ENCODE measurements at places on chromosomes 5 and 9.

DNA sequence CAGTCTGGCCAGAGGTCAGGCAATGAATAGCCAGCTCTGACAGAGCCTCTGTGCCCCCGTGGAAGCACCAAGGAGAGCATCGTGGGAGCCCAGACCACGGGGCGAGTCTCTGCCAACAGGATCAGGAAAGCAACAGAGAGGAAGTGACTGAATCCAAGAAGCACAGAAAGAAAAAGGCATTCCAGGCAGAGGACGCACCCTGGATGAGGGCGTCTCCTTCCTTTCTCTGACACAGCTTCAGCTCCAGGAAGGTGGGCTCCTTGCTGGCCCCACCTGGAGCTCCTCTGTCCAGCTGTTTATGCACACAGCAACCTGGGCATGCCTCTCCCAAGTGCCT is 16.6 kb downstream of the HK3 start:
- DNase-seq, result no peak

DNA sequence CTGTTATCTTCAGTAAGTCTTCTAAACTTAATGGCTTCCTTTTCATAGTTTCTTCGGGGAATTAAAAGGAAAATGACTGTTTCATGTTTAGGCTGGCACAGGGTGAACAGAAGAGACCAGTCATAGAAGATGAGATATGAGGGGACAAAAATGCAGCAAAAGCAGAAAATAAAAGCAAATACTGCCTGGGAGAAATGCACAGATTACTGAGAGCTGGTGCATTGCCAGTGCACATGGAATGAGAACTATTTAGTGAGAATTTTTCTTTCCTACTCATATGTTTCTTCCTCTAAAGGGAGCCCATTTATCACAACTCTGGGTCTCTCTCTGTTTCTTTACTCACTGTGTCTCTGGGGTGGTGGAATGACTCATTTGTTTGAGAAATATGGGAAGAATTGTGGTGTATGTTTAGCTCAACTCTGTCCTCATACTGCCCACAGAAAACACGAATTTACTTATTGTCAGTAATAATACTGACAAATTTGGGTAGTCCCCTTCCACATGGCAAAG is 25.9 kb upstream of the ANKRD55 start:
- DNase-seq, result no peak

DNA sequence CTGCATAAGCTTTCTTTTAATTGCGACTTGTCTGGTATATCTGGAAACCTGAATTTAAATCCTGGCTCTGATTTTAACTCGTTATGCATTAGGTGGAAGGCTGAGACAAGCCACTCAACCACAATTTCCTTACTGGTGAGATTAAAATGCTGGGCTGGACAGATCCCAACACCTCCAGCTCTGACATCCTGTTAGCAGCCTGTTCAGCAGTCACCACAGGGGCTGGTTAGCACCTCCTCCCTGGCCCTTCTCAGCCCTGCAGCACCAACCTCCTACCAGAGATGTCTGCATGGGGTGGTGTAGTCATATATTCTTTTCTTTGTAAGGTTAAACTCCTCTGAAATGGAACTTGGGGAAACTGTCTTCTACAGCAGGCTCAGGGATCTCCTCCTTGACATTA is 156.5 kb upstream of the NFIL3 start:
- DNase-seq, result no peak

- DNase-seq, result no peak
Observed at GRCh38 chr9:84152204-84152603, 171.6 kb downstream of the RMI1 start.

DNA sequence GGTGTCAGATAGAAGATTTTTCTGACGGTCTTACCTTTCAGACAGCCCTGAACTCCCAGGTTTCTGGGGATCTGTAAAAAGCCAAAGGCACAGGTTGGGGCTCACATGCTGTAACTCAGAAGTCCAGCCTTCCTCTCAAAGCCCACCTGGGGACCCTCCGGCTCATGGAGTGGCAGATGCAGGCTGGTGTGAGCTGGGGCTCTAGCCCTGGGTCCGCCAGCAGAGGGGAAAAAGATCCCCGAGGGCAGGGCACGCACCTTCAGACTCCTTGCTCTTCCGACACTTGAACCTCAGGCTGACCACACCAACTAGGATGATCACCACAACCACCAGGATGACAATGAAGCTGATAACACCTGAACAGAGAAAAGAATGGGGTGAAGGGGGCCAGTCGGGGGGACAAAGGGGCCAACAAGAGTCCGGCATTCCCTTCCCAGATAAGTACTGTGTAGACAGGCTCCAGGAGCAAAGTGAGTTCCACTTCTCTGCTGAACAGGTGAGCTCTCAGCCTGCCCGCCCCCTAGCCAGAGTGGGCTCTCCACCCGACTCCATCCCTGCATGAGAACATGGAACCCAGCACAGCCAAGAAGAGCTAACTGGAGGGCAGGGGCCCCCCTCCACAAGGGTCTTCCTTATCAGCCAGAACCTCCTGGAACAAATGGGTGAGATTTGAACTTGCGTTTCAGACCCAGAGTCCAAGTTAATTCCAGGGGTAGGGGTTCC is 7.8 kb downstream of the ECSCR start:
- no peak for DNase-seq

DNA sequence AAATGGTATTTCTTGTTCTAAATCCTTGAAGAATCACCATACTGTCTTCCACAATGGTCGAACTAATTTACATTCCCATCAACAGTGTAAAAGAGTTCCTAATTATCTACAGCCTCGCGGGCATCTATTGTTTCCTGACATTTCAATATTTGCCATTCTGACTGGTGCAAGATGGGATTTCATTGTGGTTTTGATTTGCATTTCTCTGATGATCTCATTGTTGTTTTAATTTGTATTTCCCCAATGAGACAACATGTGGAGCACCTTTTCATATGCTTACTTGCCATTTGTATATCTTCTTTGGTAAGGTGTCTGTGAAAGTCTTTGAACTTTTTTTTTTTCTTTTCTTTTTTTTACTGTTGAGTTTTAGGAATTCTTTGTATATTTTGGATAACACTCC is 473.6 kb downstream of the KCTD16 start:
- no peak for DNase-seq

DNA sequence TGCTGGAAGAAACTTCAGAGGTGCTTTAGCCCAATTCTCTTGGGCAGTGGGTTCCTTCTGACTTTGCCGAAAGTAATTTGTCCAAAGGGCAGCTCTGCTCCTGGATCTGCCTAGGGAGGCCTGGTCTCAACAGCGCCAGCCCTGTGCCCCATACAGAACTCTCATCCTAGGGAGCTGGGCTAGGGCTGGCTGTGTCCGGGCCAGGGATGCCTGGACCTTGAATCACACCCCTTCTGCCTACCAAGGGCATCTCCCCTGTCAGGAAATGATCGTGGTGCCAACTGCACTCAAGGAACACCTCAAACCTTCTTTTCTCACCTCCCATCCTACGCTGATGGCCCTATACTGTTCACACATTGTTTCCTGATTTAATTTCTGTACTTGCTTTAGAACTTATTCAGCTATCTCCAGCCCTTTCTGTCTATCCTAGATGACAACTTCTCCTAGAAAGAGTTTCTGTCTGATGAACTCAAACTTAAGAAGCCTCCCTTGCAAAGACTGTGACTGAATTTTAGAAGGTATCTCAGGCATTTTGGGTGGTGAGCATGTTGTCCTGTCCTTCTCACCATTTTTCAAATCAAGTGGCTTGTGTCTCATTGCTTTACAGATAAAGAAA is 37.4 kb upstream of the NFIB start:
- DNase-seq, result no peak

GRCh38 chr9:19379697-19380046 is 364 bp downstream of the RPS6 start:
- DNase-seq, result peak; percentile 20

DNA sequence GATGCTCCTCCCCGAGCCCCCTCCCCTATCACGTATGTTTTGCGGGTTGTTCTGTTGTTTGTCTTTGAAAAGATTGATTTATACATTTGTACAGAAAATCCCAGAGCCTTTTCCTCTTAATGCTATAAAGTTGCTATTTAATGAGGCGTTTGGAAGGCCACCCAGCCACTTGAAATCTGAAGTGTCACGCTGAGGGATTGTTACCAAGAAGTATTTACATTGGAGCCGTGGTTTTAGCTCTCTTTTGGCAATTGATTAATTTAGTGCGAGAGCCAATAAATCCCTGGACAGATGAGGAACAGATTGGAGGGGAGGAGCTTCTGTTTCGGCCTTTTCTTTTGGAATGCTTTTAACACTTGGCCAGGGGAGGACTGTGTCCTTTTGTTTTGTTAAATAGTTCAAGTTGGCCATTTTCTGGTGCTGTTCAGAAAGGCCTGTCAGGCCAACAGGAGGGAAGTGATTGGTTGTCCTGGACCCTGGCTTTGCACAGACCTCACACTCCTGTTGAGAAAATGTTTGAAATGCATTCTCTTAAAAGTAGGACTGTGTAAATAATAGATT is 250.2 kb downstream of the PDZD2 start:
- DNase-seq, result no peak

DNA sequence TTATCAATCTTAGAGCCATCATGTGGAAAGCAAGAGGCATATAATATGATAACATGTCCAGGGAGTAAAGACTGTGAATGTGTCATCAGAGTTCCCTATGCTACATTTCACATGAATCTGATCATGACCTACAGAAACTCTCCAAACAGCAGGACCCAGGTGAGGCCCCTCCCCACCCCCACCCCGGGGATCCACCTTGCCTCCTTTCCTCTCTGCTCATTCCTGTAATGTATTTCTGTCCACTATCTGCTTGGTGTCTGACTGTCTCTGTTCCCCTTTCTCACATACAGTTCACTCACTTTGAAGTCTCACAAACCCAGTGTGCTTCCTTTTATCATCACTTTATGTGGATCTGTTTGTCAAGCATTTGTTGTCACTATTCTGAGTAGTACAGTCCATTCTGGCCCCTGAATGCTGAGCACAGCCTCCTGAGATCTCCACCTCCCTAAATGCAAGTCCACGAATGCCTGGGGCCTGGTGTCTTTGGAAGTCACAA is 76.4 kb upstream of the SMARCA2 start:
- DNase-seq, result no peak

- no peak for DNase-seq
Observed at GRCh38 chr5:53037141-53037859, 48.1 kb downstream of the ITGA2 start.

DNA sequence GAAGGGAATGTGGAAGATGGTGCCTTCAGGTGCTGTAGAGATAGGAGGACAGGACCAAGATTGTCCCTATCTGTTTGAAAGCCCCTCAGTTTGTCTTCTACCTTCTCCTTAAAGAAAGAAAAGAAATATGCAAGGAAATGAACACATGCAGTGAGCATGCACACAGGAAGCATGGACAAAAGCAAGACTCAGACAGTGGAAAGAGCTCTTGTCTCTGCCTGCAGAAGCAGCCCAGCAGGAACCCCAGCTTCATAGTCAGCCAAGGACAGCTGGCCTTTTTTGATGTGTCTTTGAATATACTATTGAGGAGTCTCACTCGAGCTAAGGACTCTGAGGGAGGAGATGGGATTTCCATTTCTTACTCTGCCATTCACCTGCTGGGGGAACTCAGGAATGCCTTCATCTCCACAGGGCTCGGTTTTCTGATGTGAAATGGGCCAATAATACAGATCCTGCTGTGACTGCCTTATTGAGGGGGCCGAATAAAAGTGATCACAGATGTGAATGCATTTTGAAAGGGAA is 132.5 kb upstream of the ADRA1B start:
- DNase-seq, result no peak

- no peak for DNase-seq
Observed at GRCh38 chr9:135032041-135032835, 55.2 kb upstream of the OLFM1 start.

GRCh38 chr5:25255128-25255527 is 610.4 kb upstream of the CDH10 start:
- DNase-seq, result no peak

DNA sequence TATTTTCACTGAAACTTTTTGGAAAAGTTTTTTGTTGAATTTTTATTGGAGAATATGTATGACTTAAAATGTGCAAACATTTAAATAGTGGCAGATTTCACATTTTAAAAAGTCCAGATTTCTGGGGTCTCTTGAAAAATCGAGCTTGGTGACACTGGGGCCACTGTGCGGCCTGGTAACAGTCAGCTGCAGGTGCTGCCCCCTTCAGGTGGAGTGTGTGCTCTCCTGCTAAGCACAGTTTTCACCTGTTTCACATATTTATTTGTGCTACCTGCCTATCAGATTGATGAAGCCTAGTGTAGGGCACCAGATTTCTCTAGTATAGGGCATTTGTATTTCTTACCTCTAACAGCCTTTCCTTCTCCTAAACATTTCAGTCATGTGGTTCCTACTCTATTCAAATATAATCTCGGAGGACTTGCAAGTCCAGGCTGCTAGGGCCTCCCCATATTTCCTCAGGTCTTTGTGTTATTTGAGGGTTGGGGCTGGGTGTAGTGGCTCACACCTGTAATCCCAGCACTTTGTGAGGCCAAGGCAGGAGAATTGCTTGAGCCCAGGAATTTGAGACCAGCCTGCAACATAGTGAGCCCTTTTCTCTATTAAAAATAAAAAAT is 95.8 kb upstream of the KLF9 start:
- DNase-seq, result no peak

DNA sequence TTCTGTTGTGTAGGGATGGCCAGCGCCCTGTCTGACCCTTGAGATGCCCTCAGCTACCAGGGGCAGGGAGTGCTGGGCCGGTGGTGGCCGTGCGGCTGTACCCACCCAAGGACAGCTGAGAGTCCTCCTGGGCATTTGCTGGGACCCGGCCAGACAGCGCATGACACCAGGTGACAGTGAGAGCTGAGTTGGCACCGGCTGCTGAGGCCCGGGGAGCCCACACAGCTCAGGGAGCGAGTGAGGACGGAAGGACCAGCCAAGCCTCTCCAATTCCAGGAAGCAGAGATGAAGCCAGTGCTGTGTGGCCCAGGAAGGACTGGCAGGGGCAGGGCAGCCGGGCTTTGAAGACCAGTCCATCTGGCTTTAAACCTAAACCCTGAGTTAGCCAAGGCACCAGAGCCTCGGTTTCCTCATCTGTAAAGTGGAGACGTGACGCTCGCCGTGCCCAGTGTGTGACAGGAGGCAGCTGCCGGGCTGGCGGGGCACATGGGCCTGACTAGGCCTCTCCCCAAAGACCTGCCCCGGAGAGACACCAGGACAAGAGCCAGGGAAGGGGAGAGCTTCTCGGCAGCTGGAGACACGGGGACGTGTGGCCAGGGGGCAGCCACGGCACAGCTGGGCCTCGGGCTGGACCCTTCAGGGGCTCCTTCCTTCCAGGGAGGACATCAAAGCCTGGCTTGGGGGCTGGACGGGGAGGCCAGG is 3.0 kb upstream of the AGPAT2 start:
- DNase-seq, result no peak
